Myocyte (in vitro differentiated cells): ENCODE measurements at places on chromosomes 13 and 19. TPM values are rescaled to one million over a fixed set of nuclear protein-coding genes. Genes with fewer than 3 reads are reported as not detected.

The LNX2 gene
- total RNA-seq: 7.2 and 8.9 TPM in 2 replicates

The WDFY2 gene
- total RNA-seq: 4.7 and 6.1 TPM in 2 replicates

GRCh38 chr13:40076765-40077362, 421.4 kb downstream of the COG6 start:
- DNase-seq: no peak

The IL11 gene
- total RNA-seq: 0.19 and 0.83 TPM in 2 replicates

- DNase-seq: no peak
Observed at GRCh38 chr19:45509692-45510015, 2.4 kb downstream of the VASP start.

The GIPC3 gene
- total RNA-seq: 0.19 and 0.31 TPM in 2 replicates

GRCh38 chr19:45324349-45324907, 1.8 kb upstream of the CKM start:
- DNase-seq: no peak

DNA sequence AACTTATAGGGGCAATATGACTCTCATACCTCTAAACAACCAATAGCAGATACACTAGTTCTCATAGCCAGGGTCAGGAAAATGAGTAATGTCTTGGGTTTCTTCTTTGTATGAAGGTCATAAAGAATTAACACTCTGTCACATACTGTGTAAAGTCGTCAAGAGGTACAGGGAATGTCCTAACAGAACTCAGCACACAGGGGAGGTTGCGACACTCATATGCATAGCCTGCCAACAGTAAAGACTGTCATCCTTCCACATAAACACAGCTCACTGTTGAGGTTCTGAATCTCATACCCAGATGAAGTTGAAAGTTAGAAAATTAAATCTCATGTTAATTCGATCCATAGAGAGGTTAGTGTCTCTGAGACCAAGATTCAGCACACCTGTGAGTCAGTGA, 34.2 kb upstream of the ZNF254 start:
- DNase-seq: no peak
